Activated CD4-positive, alpha-beta memory T cell treated with anti-CD3 and anti-CD28 coated beads, Interleukin-2, amount 10 ng/mL, durations not matched to agents 7 days and 5 days (primary cell): ENCODE measurements at places on chromosomes 1 and 21.

DNA sequence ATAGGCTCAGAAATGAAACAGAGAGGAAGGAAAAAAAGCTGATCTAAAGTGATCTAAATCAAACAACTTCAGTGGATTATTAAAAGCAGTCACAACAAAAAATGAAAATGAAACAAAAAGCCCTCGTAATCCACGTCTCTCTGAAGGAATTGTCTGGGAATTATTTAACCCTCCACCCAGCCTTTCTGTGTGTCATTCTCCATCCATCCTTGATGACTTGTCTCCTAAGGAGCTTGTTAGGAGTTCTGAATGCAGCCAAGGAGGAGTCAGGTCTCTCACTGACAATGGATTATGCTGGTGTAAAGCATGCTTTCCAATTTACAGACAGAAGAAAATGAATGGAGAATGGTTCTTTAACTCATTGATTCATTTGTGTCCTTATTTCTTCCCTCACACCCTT, 359.3 kb upstream of the RUNX1 start:
- no peak for DNase-seq

DNA sequence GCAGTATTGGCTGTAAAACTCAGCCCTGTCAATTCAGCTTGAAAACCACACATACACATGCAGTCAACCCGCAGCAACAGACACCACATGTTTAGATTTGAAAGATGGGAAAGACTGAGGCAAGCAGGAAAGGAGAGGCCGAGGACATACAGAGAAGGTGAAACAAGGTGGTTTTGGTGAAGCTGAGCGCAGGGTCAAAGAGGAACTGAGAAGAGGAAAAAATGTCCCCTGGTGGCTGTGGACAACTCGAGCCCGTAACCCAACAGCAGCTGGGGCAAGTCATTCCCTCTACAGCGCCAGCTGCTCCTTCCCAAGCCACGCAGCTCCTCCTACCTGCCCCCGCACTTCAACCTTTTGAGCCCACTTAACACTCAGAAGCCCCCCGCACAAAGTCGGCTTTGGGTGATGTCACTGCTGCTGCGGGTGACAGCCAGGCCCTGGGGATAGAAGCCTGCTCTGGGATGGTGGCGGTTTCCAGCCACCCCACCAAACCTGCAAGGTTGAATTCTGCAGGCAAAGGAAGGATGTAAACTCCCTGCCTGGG, 63.0 kb downstream of the KCNN3 start:
- no peak for DNase-seq

- DNase-seq = no peak
Observed at GRCh38 chr1:5796028-5796427, 196.2 kb downstream of the NPHP4 start.

DNA sequence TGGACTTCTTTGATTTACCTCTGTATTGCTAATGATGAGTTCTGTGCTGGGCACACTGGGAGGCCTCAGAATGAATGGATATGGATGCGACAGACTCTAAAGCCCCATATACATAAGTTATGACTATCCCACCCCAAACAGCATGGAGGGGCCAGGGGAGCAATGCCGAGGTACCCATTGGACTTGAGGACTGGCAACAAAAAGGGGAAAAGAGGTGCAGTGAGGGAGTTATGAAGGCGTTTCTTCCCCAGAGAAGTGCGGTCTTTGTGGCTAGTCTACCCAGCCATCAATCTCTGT, 15.2 kb upstream of the CDCA8 start:
- DNase-seq = no peak
